Activated B cell treated with CpG ODN at 0.5 μM for 24 hours (primary cell): ENCODE measurements at places on chromosomes 2 and 18.

GRCh38 chr2:183993052-183993451, 605.3 kb upstream of the ZNF804A start:
- DNase-seq: no peak

GRCh38 chr2:233818639-233819621, 35.4 kb downstream of the HJURP start:
- no peak for DNase-seq

DNA sequence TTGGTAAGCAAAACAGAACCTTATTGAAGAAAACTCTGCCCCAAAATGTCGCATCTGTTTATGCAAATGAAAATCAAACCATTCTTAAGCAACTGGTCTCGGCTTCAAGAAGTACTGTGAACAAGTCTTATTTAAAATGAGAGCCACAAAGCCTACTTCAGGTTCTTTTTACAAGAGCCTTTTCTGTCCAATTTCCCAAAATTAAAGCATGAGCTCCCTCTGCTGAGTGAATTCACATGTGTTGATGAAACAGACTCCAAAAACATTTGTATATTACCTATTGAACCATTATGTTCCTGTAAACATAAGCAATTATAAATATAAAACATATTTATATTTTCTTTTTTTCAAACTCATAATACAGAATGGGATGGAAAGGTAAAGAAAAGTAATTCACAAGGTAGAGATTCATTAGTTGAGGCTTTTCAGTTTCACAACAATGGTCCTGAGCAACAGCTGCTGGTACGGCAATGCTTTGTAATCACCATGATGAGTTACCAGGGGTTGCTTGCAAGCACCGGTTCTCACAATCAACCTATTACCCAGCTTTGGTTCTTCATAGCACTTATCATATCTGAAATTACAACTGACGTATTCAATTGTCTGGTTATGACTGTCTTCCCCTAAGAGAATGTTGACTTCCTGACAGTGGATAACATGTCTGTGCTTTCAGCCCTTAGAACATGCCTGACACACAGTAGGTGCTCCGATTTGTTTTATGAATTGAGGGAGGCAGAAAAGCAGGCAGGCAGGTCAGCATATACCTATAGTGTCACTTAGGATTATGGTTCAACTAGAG, 108.4 kb upstream of the BZW1 start:
- no peak for DNase-seq

DNA sequence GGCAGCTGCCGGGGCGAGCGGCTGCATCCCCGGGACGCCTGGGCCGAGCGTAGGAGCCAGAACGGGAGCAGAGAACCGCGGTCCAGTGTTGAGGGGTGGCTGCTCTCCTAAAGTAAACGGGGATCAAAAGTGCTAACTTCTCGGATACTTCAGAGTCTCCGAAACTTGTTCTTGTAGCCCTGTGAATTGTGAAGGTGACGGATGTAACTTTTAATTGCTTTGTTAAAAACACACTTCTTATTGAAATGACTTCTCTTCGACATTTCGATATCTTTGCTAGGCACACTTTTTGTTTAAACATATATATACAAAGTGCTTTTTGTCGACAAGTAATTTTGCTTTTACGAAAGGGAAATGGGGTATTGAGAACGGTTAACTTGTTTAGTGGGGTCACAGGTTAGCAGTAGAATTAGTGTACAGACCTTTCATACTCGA, 540 bp downstream of the ATP9B start:
- no peak for DNase-seq

DNA sequence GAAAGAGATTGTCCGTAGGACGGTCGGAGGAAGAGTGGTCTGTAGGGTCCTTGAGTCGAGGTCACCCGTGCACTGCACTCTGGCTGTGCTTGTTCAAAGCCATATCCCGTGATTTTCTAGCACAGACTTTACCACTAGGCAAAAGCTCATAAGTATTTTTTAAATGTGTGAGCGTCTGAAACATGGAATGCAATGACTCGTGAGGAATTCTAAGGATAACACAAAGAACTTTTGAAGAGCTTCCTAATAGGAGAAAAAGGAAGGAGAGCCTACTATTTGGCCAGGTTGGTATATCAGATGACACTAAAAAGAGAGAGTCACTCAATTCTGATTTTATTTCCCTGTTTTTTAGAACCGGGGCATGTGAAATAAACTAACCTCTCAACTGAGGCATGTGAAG, 68.3 kb downstream of the CD28 start:
- no peak for DNase-seq

GRCh38 chr2:207571370-207571769, 41.6 kb downstream of the CREB1 start:
- no peak for DNase-seq

DNA sequence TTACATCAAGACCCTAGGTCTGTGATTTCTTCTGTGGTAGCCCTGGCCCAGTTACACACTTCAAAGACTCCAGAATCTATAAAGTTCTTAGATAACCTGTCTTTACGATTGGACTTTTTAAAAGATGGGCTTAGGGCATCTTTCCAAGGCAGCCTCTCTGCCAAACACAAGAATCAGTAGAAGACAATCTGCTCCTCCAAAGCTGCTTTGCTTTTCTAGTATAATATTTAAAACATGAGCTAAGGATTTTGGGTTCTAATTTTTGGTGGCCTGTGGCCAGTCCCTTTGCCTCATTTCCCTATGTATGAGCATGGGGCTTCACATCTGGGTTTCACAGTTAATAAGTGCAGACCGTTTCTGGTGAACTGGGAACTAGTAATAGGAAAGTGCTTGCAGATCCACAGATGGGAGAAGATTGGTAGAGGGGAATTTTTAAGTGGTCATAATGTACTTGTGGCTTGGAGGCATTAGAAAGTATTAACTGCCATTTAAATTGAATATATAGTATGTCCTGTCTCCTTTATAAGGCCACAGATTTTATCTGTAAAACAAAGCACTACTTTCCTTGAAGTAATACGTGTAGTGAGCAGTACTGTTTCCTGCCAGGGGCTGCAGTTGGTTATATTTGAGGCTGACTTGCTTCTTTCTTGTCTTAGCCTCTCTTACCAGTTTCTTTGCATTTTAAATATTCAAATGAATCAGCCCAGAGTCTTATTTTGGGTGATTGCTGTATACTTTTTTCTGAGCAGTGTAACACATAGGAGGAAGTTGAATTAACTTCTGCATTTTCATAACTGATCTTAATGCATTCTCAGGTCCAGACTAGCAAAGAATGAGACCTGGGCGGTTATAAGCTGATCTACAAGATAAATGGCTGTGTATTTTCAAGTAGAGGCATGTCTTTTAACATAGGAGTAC, 1.5 kb downstream of the ARPC2 start:
- no peak for DNase-seq

GRCh38 chr2:29196792-29197788, 81.9 kb downstream of the CLIP4 start:
- peak; percentile 44 for DNase-seq

- no peak for DNase-seq
Measured at GRCh38 chr2:35651688-35652323, 703.8 kb upstream of the CRIM1 start.

DNA sequence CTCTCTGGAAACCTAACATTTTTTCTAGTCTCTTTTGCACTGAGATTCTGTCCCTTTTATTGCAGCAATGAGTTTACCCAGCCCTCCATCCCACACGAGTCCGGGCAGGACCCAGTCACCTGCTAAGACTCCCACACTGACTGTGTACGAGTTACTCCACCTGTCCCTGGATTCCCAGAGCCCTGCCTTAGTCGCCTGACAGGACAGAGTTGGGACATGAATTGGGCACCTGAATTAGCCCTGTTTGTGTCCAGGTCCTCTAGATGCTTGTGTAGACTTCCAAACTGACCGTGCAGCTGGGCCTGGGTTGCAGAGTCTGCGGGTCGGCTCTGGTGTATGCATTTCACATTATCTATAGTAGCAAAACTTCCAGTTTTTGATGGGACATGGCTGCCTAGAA, 238.7 kb downstream of the VAPA start:
- DNase-seq: no peak

- DNase-seq: no peak
Measured at GRCh38 chr18:3402982-3403451, 47.0 kb upstream of the TGIF1 start.

DNA sequence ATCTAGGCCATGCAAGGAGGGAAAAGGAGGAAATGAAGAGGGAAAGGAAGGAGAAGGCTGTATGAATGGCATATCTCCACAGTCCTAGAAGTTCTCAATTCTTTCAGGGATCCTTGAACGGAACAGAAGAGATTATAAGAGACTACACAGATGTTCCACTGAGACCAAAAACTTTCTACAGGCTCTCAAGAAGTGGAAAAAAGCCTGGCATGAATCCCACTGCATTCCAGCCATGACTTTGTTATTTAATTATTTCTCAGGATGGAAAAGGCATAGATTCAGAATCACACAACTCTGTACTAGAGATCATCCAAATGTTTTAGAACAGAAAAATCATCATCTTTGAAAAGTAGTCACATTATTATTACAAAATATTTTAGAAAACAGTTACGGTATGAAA, 131.7 kb upstream of the CDH20 start:
- no peak for DNase-seq

DNA sequence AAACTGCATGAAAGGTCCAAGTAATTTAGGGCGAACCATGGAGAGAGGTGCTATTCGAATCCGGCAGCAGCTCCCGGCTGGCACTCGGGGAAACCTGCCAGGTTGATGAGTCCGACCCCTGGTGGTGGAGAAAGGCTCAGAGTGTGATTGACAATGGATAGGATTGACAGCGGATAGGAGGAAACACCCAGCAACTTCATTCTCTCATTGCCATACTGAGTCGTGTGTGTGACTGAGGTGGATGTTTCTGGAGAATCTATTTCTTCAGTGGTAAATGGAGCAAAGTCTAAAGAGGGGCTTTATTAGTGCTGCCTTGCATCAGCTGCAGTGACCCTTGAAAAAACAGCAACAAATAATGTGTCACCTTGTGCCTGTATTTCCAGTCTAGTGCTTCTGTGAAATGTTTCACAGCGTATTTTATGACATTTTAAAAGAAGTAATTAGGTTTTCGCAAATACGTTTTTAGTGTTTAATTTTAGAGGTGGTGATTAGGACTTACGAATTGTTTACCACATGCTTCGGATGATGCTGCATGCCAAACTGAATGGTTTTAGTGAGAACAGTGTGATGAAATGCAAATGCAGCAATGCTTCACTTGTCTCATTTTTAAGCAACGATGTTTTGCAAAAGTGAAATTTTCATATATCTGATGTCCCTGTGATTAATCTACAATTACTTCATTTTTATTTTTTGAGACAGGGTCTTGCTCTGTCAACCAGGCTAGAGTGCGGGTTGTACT, 102.0 kb downstream of the DCDC2C start:
- DNase-seq: no peak

- DNase-seq: no peak
Measured at GRCh38 chr18:23851470-23852002, 162.3 kb downstream of the LAMA3 start.

DNA sequence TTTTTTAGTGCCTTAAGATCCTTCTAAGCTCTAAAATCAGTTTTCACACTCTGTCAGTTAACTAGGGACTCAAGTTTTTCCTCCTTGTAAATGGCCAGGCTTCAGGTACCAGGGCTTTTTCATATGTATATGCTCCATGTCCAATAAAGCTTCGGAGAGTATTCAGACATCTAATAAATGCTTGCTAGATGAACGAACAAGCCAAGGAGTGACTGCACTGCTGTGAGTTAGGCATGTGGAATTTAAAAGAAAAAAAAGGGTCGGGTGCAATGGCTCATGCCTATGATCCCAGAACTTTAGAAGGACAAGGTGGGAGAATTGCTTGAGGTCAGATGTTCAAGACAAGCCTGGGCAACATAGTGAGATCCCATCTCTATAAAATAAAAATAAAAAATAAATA, 81.9 kb downstream of the CDH2 start:
- DNase-seq: no peak

GRCh38 chr2:37283207-37283606, 41.4 kb downstream of the PRKD3 start:
- no peak for DNase-seq

- no peak for DNase-seq
Measured at GRCh38 chr2:104847586-104848160, 6.2 kb upstream of the POU3F3 start.

DNA sequence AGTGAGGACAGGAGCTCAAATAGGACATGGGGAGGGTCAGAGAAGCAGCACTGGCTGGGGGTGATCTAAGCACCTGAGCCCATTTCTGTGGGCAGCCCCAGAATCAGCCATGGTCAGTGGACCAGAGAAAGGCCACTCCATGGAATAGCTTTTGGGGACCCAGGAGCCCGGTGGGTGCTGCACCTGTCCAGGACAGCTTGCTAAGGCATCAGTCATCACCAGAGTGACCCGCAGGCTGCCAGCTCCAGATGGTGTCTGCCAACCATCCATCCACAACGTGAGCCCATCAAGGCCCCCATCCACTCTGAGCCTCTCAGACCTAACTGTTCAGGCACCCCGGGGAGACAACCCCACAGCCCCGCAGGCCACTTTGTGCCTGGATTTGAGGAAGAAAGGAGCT, 23.6 kb upstream of the COL6A3 start:
- DNase-seq: no peak

- DNase-seq: no peak
Measured at GRCh38 chr2:118269408-118270051, 181.3 kb downstream of the INSIG2 start.

DNA sequence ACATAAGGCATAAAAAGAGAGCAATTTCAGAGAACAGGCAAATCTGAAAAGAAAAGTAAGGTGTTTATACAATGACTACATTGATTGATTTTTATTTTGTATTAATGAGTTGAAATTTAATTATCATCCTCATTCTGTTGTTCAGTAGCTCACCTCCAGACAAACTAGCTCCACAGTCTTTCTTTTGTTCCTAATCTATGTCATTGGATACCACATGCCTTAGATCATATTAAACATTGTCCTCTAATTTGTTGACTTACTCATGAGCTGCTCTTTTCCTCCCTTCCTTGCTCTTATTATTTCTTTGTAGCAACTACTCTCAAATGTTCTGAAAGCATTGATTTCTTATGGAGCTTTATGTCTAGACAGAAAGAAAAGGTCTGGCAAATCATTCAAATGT, 185.5 kb upstream of the ZSWIM2 start:
- DNase-seq: no peak

DNA sequence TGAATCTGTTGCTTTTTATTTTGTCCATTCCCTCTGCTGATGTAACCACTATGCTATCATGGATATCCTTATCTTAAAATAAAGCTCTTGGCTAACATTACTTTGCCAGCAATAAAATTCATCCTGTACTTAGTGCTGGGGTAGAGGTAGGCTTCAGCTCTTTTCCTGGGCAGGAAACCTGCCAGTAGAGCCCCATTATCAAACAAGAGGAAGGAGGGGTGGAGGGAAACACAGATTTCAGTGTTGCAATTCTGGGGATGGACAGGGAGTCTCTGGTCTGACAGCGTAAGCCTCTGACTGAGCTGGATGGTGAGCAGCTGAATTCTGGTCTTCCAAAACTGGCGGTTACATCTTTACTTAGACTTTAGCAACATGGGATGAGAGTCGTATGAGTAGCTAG, 47.5 kb downstream of the CASP8 start:
- DNase-seq: no peak

GRCh38 chr2:199309411-199309810, 148.3 kb downstream of the SATB2 start:
- DNase-seq: no peak

GRCh38 chr2:161438598-161438997, 22.5 kb downstream of the TBR1 start:
- DNase-seq: no peak

GRCh38 chr2:73070643-73071359, 711 bp downstream of the SFXN5 start:
- peak; percentile 57 for DNase-seq

GRCh38 chr2:226338825-226339224, 460.8 kb downstream of the IRS1 start:
- DNase-seq: no peak

GRCh38 chr18:76388891-76389423, 106.1 kb downstream of the ZNF516 start:
- no peak for DNase-seq
